ENCODE measurements at places on chromosomes 13 and 19.

GRCh38 chr13:18949970-18950369 is 231.7 kb downstream of the TUBA3C start:
- no peak for DNase-seq

- DNase-seq, result no peak
These were observed 550.7 kb upstream of the SLITRK5 start for GRCh38 chr13:87120476-87120875.

GRCh38 chr19:50649433-50650391 is at the start of gene C19orf81:
Gene C19orf81, plus strand, starts transcription at chr19:50649445. Its CDS starts 0 bp downstream, at chr19:50649445.
- DNase-seq, result no peak

DNA sequence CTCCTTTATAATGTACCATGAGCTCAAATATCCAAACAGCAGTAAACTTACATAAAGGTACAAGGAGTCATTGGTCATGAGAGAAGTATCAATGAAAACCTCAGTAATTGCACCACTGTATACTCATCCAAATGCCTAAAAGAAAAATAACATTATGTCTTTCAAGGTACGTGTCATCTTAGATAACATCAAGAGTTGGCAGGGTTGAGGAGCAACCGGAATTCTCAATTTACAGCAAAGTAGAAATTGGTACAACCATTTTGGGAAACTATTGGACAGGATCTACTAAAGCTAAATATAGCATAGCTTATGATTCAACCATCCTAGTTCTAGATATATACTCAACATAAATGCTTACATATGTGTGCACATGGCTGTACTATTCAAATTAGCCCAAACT is 502.8 kb downstream of the GPC6 start:
- DNase-seq, result no peak

DNA sequence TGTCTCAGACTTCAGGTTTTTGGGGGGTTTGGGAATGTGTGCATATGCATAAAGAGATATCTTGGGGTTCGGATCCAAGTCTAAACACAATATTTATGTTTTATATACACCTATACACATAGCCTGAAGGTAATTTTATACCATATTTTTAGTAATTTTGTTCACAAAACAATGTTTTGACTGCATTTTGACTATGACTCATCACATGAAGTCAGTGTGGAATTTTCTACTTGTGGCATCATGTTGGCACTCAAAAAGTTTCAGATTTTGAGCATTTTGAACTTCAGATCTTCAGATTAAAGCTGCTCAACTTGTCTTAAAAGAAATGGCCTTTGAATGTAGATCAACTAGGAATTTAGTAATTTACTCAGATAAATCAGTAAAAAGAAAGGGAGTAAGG is 712.9 kb upstream of the GPC6 start:
- no peak for DNase-seq

GRCh38 chr13:39820606-39821005 is 165.1 kb downstream of the COG6 start:
- DNase-seq, result no peak

GRCh38 chr19:35908010-35908441 is at the start of gene TYROBP:
Gene TYROBP, minus strand, starts transcription at chr19:35908295. Its CDS starts 67 bp downstream, at chr19:35908228.
- DNase-seq, result peak; percentile 79
